Heart left ventricle (tissue), 16 donors: ENCODE measurements at places on chromosomes 5 and 9. TPM values are rescaled to one million over a fixed set of nuclear protein-coding genes. Genes with fewer than 3 reads are reported as not detected.

GRCh38 chr9:107603281-107603680 is 113.7 kb upstream of the KLF4 start:
- no peak overlapping the region for H3K27ac ChIP-seq
- DNase-seq = no peak

- no peaks in the 10 kb centered on the region for H3K27me3 ChIP-seq
- DNase-seq = no peak
- H3K36me3 ChIP-seq = peaks cover 2% of the 10 kb centered on the region
- H3K27ac ChIP-seq = no peak overlapping the region
- H3K4me3 ChIP-seq = no peak overlapping the region
- no peaks in the 10 kb centered on the region for H3K4me1 ChIP-seq
Measured at GRCh38 chr9:128715436-128715750, 8.5 kb downstream of the ZDHHC12 start.

DNA sequence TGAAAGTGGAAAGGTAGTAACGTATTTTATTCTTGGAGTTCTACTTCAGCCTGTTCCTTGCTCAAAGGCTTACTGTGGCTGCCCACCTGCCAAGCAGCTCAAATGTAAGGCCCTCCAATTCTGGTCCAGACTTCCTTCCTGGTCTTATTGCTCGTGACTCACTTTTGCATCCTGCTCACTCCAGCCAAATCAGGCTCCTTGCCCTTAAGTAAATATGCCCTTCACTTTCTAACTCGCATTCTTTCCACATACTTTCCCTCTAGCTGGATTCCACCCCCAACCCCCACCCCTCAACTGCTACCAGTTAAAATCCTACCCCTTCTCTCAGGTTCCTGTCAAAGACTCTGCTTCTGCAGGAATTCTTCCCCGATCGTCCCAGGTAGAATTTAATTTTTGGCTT is 96.6 kb downstream of the GALNT10 start:
- H3K4me3 ChIP-seq = no peak overlapping the region
- peak; percentile 27 for DNase-seq
- H3K36me3 ChIP-seq = no peaks in the 10 kb centered on the region

DNA sequence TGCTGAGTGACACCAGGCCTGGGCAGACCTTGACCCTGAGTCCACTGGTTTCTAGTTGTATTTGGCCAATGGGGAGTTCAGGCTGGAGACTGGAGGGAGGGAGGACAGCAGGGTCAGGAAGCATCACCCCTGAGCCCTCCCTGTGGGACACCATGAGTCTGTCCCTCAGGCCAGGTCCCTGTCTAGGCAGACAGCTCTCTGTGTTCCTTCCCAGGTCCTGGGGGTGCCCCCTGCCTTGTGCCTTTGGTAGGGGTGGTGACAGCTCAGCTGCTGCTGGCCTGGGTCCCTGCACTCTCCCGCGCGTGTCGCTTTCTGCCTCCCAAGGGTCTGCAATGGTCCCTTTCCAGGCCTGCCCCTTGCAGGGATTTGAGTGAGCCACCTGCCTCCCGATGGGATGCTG is 125.5 kb downstream of the OLFM1 start:
- no peak overlapping the region for H3K27ac ChIP-seq
- DNase-seq = peak; percentile 20
- no peaks in the 10 kb centered on the region for H3K27me3 ChIP-seq
- H3K4me1 ChIP-seq = no peaks in the 10 kb centered on the region
- H3K4me3 ChIP-seq = no peak overlapping the region

GRCh38 chr5:77425420-77425819 is 66.7 kb downstream of the WDR41 start:
- H3K27me3 ChIP-seq = no peaks in the 10 kb centered on the region
- H3K27ac ChIP-seq = no peak overlapping the region
- no peak overlapping the region for H3K4me3 ChIP-seq
- H3K36me3 ChIP-seq = no peaks in the 10 kb centered on the region
- H3K4me1 ChIP-seq = no peaks in the 10 kb centered on the region

- H3K4me3 ChIP-seq = no peak overlapping the region
Measured at GRCh38 chr5:176679365-176680225, 32.3 kb downstream of the TSPAN17 start.

DNA sequence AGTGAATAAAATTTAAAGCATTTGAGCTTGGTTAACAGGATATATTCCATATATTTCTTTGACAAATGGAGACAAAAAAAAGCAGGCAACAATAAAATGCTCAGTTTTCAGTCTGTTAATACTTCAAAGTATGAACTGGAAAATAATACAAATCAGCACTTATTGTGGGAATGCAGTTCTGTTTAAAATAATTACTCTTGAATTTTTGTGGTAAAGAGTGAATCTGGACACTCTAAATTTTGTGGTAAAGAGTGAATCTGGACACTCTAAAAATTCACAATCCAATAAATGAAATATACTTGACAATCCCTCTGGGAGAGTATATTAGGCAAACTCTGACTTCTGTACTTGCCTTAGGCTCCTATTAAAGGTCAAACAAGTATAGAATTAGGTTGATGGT is 141.9 kb upstream of the RASA1 start:
- no peak overlapping the region for H3K27ac ChIP-seq
- H3K36me3 ChIP-seq = no peaks in the 10 kb centered on the region
- no peaks in the 10 kb centered on the region for H3K4me1 ChIP-seq
- no peak for DNase-seq
- no peaks in the 10 kb centered on the region for H3K27me3 ChIP-seq
- H3K4me3 ChIP-seq = no peak overlapping the region

- no peak overlapping the region for H3K4me3 ChIP-seq
- no peaks in the 10 kb centered on the region for H3K27me3 ChIP-seq
- DNase-seq = no peak
- peaks cover 4% of the 10 kb centered on the region for H3K4me1 ChIP-seq
- no peaks in the 10 kb centered on the region for H3K36me3 ChIP-seq
Measured at GRCh38 chr5:110049816-110050215, 360.1 kb downstream of the MAN2A1 start.

DNA sequence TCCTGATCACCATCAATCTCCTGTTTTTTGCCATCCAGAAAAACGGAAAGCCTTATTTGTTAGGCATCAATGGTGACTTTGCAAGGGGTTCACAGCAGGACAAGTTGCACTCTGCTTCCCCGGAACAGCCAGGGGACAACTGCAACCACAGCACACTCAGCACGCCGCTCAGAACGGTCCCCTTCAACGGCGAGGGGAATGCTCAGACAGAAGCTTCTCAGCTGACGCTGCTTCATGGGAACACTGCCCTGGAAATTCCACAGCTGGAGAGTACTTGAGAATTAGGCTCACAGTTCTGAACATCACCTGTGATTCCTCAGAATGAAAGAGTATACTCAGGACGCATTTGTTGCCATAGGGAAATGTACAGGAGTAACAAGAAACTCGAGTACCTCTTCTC is 40.1 kb upstream of the PLPP6 start:
- H3K4me3 ChIP-seq = no peak overlapping the region
- no peaks in the 10 kb centered on the region for H3K4me1 ChIP-seq
- no peak overlapping the region for H3K27ac ChIP-seq
- H3K27me3 ChIP-seq = no peaks in the 10 kb centered on the region

GRCh38 chr5:73373814-73374510 is 74.6 kb downstream of the FOXD1 start:
- DNase-seq = no peak
- H3K27ac ChIP-seq = no peak overlapping the region
- no peaks in the 10 kb centered on the region for H3K4me1 ChIP-seq
- no peaks in the 10 kb centered on the region for H3K27me3 ChIP-seq

- no peak overlapping the region for H3K4me3 ChIP-seq
- H3K4me1 ChIP-seq = no peaks in the 10 kb centered on the region
- no peaks in the 10 kb centered on the region for H3K27me3 ChIP-seq
- no peak overlapping the region for H3K27ac ChIP-seq
Measured at GRCh38 chr5:126339215-126339805, 83.9 kb upstream of the GRAMD2B start.

DNA sequence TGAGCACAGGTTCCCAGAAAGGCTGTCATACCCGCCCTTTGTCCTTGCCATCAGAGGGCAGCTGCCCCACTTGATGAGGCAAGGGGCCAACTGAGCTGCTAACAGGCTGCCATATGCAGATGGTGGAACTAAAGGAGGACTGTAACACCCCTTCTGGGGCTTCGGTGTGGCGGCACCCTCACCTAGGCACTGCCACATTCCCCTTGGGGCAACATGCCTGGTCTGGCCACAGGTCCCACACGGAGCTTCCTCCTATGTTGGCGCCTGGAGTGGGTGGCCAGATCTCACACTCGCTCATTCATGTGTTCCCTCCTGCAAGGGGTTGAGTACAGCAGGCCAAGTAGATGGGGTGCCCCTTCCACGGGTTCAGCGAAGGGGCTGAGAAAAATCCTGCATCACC is 777.4 kb upstream of the CHD1 start:
- H3K27me3 ChIP-seq = no peaks in the 10 kb centered on the region
- H3K4me1 ChIP-seq = no peaks in the 10 kb centered on the region
- DNase-seq = no peak
- H3K27ac ChIP-seq = no peak overlapping the region

DNA sequence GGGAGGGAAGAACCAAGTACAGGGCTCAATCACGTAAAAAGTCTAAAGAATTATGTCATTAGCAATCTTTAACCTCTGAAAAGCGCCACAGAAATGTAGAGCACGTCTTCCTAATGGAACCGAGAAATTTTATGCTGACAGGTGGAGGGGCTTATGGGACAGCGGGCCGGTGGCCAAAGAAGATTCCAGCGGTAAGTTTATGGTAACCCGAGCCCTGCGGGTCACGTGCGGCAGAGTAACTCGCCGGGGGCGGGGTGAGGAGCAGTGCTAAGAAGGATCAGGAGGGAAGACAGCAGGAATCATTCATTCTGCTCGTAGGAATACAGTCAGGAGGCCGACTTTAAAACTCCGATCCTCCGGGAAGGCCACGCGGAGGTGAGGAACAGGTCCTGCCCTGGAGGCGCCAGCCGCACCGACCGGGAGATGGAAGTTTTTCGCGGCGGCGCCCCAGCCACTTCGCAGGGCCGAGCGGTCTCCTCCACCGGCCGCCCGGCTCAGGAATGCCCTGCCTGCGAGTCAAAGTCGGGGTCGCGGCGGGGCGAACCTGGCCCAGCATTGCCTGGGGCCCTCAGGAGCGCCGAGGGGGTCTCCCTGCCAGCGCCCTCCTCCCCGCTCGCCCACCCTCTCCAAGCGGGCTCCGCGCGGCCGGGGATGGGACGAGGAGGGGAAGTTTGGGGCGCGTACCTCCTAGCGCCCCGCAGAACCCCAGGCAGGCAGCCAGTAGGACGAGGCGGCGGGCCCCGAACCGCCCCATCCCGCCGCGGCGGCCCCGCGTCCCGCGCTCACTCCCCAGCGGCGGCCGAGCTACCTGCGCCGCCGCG is 101.8 kb downstream of the ESM1 start:
- no peaks in the 10 kb centered on the region for H3K4me1 ChIP-seq
- peak overlapping the region; percentile 66 for H3K4me3 ChIP-seq
- peak; percentile 35 for DNase-seq
- H3K27me3 ChIP-seq = peaks cover 16% of the 10 kb centered on the region
- no peaks in the 10 kb centered on the region for H3K36me3 ChIP-seq

DNA sequence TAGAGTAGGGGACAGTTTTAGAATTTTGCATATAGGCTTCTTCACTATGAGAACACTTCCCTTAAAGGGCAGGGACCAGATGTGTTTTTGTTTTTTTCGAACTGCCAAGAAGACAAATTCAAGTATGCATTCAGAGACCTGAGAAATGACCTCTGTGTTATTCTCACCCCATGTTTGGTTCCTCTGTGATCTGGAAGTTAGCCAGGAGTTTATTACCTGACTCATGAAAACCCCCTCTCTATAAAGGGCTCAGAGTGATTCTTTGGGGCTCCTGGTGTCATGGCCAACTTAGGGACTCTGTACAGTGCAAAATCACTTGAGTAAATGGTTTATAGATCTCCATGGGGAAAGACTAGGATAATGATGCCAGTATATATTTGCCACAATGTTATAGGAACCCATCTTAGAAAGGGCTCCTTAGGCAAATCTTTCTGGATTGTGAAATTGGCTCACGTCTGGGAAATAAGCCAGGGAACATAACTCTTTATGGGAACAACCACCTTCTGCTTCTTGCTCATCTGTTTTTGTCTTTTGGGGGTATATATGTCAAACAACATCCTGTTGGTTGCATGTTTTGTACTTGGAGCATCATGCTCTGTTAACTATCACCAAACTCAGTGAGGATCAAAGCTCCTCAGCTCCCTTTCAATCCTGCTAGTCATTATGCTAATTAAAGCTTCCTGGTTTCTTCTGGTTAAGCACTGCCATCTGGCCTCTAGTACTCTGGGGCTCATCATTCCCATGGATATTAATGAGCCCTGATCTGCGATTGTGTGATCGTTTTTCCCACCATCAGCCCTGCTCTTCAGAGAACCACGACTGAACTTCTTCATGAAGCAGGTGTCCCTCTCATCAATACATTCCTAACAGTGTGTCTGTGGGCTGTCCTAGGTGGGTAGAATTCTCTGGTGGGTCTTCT is 173.4 kb upstream of the CDH12 start:
- H3K27ac ChIP-seq = peak overlapping the region; percentile 70
- H3K36me3 ChIP-seq = no peaks in the 10 kb centered on the region
- H3K4me3 ChIP-seq = no peak overlapping the region
- no peaks in the 10 kb centered on the region for H3K27me3 ChIP-seq

GRCh38 chr5:110351430-110351829 is 375.0 kb downstream of the TMEM232 start:
- H3K4me1 ChIP-seq = no peaks in the 10 kb centered on the region
- DNase-seq = no peak
- H3K36me3 ChIP-seq = no peaks in the 10 kb centered on the region
- no peak overlapping the region for H3K27ac ChIP-seq
- H3K4me3 ChIP-seq = no peak overlapping the region

- no peaks in the 10 kb centered on the region for H3K27me3 ChIP-seq
- no peak overlapping the region for H3K27ac ChIP-seq
- peaks cover 10% of the 10 kb centered on the region for H3K36me3 ChIP-seq
Measured at GRCh38 chr5:78964889-78965288, 20.2 kb downstream of the ARSB start.

- no peak overlapping the region for H3K27ac ChIP-seq
- no peak overlapping the region for H3K4me3 ChIP-seq
- H3K4me1 ChIP-seq = peaks cover 52% of the 10 kb centered on the region
- no peaks in the 10 kb centered on the region for H3K36me3 ChIP-seq
Measured at GRCh38 chr9:90807006-90807405, 5.4 kb downstream of the SYK start.

DNA sequence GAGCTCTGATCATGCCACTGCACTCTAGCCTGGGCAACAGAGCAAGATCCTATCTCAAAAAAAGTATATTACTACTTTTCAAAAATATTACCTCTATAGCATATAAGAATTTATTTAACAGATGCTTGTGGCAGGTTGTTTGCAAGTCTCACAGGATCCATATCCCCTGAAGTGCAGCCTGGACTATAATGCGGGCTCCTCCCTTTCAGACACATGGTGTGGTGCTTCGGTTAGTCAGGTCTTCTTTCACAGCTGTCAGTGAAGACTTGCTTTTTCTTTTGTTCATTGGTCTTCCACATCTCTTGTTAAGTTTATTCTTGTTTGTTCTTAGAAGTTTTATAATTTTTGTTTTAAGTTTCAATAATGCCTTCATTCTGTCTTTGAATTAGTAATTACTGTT is 9.4 kb upstream of the HRCT1 start:
- no peak overlapping the region for H3K27ac ChIP-seq
- H3K4me3 ChIP-seq = no peak overlapping the region
- no peaks in the 10 kb centered on the region for H3K36me3 ChIP-seq
- no peak for DNase-seq

The MYMK gene
- total RNA-seq = not detected

The PDE6A gene
- total RNA-seq = 0.10 TPM

The ACTBL2 gene
- not detected for total RNA-seq

The PCDHA1 gene
- not detected for total RNA-seq

The IFNB1 gene
- not detected for total RNA-seq

The FAM120AOS gene
- 38.8 TPM for total RNA-seq

The BRD3OS gene
- total RNA-seq = 9.3 TPM

The SPATA31D1 gene
- not detected for total RNA-seq

The PCDHGB3 gene
- total RNA-seq = 5.4 TPM

The HRH2 gene
- total RNA-seq = 45.7 TPM

The FOXI1 gene
- not detected for total RNA-seq

The IL33 gene
- total RNA-seq = 9.7 TPM
